Fibroblast of pulmonary artery (primary cell): ENCODE measurements at places on chromosomes 3 and 15.

DNA sequence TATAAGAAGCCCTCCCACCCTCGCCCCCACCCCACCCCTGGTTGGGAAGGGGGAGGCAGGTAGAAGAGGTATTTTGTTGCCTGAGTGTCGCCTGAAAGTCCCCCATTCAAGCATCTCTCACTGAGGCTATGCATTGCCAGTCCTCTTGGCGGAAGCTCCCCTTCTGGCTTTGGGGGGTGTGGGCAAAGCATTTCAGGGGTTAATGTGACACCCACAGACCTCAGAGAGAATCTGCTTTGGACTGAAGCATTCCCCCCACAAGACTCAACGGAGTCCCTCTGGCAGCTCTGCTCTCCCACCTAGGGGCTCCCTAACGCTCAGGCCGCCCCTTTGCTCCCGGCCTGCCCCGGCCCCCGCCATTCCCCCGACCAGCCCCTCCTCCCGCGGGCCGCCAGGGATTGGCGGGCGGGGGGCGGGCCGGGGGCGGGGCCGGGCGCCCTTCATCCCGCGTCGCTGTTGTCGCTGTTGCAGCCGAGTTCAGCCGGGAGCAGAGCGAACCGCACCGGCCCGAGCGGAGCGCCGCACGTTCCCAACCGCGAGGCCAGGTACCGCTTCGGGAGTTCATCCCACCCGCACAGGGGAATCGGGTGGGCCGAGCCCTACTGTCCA lies at the start of gene SLC38A3:
SLC38A3 (plus strand) TSS at position 468 of the 609 bp plus-strand sequence. CDS start 8,929 bp downstream, outside the sequence.
- no peak for DNase-seq

GRCh38 chr3:167691366-167691765 lies 37.6 kb upstream of the WDR49 start:
- no peak for DNase-seq

GRCh38 chr15:60462027-60462426 lies 16.9 kb downstream of the ICE2 start:
- peak; percentile 20 for DNase-seq

GRCh38 chr3:174495311-174495710 lies 363.8 kb upstream of the NAALADL2 start:
- no peak for DNase-seq

GRCh38 chr3:139358841-139359562 lies 15.2 kb downstream of the MRPS22 start:
- no peak for DNase-seq

- DNase-seq: peak; percentile 24
Measured at GRCh38 chr3:45225465-45226205, 452 bp downstream of the TMEM158 start.

- no peak for DNase-seq
Measured at GRCh38 chr3:98552232-98553020, 20.6 kb downstream of the GPR15 start.

DNA sequence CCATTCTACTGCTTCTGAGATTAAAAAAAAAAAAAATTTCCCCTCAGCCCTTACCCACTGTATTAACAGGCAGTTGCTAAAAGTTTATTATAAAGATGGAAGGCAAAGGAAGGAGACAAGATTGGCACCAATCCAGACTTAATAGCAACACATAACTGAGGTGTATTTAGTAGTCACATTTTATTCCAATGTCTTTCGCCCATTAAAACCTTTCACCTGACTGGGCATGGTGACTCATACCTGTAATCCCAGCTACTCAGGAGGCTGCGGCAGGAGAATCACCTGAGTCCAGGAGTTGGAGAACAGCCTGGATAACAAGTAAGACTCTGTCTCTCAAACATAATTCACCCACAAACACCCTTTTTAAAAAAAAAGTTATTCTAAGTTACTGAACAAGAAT lies 4.4 kb downstream of the ACAP2 start:
- no peak for DNase-seq

DNA sequence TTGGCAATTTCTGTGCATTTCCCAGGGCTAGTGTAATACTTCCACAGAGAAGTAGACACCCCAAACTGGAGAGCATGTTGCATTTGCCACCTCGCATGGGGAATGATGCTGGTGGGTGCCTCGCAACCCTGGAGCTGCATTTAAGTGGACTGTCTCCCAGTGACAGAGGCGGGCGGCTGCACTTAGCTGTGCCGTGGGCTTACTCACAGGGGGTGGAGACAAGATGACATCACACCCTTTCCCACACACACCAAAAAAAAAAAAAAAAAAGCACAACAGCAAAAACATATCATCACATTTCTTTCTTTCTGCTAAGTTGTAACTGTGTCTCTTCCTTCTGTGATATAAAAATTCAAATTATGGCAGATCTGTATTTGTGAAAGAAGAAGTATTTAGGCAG lies at the start of gene ABI3BP:
ABI3BP (minus strand) TSS at position 113 of the 400 bp plus-strand sequence; CDS start at position 76, 37 bp downstream.
- peak; percentile 86 for DNase-seq

- peak; percentile 15 for DNase-seq
Measured at GRCh38 chr3:178022599-178022998, 513.6 kb upstream of the KCNMB2 start.

GRCh38 chr15:82312586-82313349 lies 36.5 kb downstream of the GOLGA6L10 start:
- peak; percentile 18 for DNase-seq
